ENCODE measurements at places on chromosomes 4 and X.

- DNase-seq = no peak
Observed at GRCh38 chr4:47209833-47210232, 178.5 kb downstream of the GABRB1 start.

GRCh38 chr4:184668511-184669114, 19.1 kb downstream of the PRIMPOL start:
- DNase-seq = no peak

GRCh38 chrX:35561985-35562384, 236.2 kb upstream of the MAGEB16 start:
- DNase-seq = no peak

GRCh38 chr4:41334182-41334581, 77.5 kb downstream of the UCHL1 start:
- DNase-seq = no peak

- DNase-seq = no peak
Observed at GRCh38 chrX:12891915-12892506, 14.4 kb upstream of the TLR8 start.

GRCh38 chrX:53305219-53305995, 24.0 kb upstream of the IQSEC2 start:
- DNase-seq = no peak

DNA sequence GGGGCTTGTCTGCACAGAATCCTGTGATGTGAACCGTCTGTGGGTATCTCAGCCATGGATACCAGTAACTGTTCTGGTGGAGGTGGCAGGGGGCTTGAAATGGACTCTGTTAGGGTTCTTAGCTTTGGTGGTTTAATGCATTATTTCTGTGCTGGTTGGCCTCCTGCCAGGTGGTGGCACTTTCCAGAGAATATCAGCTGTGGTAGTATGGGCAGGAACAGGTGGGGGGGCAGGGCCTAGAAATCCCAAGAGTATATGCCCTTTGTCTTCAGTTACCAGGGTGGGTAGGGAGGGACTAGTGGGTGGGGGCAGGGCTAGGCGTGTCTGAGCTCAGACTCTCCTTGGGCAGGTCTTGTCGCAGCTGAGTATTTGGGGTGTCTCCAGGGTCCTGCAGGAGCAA, 106.7 kb downstream of the KIT start:
- no peak for DNase-seq

GRCh38 chr4:33543941-33544450, 2700.3 kb downstream of the ARAP2 start:
- no peak for DNase-seq

DNA sequence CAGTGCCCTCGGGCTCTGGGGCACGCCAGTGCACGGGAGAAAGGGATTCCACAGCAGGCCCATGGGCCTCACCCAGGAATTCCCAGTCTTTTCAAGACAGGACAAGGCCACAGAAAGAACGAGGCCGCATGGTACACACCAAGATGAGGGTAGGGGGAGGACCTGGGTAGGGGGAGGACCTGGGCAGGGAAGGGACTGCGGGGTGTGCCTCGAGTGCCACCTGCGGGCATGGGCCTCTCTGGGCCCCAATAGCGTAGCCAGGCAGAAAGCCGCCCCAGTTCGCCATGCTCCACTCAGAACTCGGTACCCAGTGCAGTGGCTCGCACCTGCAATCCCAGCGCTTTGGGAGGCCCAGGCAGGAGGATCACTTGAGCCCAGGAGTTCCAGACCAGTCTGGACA, 14.0 kb upstream of the DUSP9 start:
- DNase-seq = no peak

- no peak for DNase-seq
Observed at GRCh38 chrX:69556060-69557011, 52.2 kb downstream of the NALF2 start.

GRCh38 chr4:36385951-36386571, 104.6 kb downstream of the DTHD1 start:
- no peak for DNase-seq

DNA sequence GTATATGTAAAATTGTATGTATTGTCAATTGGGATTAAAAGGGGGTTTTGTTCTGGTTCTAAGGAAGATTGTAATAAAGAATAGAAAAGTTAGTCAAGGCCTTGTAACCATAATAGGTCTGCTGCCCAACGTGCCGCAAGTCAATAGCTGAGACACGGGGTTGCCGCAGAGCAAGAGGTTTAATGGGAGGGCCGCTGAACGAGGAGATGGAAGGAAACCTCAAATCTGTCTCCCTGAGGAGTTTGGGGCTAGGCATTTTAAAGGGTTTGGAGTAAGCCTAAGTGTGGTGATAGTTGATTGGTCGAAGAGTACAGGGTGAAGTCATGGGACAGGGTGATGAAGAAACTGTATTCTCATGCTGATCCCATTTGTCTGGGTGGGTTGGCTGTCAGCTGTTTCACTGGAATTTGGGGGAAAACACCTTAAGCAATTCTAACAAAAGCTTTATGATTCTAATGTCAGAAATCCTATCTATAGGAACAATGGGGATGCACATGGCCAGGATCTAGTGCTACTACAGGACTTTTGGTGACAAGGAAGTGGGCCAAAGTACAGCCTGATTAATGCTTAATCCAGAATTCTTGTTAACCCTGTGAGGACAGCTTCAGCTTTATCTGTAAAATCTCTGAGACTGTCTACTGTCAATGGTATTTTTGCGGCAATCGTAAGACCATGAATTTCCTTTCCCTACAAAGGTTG, 86.9 kb downstream of the RELL1 start:
- DNase-seq = no peak

DNA sequence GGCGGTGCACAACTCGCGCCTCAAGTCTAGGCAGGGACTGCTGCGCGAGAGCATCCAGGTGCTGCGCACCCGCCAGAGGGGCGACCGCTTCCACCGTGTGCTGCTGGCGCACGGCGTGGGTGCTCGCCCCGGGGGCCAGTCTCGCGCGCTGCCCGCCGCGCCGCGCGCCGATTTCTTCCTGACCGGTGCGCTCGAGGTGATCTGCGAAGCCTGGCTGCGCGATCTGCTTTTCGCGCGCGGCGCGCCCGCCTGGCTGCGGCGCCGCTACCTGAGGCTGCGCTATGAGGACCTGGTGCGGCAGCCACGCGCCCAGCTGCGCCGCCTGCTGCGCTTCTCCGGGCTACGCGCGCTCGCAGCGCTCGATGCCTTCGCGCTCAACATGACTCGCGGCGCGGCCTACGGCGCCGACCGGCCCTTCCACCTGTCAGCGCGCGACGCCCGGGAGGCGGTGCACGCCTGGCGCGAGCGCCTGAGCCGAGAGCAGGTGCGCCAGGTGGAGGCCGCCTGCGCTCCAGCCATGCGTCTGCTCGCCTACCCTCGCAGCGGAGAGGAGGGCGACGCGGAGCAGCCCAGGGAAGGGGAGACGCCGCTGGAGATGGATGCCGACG, 1.3 kb downstream of the CHST7 start:
- DNase-seq = no peak

GRCh38 chrX:79369871-79370270, 2.7 kb upstream of the ITM2A start:
- no peak for DNase-seq

DNA sequence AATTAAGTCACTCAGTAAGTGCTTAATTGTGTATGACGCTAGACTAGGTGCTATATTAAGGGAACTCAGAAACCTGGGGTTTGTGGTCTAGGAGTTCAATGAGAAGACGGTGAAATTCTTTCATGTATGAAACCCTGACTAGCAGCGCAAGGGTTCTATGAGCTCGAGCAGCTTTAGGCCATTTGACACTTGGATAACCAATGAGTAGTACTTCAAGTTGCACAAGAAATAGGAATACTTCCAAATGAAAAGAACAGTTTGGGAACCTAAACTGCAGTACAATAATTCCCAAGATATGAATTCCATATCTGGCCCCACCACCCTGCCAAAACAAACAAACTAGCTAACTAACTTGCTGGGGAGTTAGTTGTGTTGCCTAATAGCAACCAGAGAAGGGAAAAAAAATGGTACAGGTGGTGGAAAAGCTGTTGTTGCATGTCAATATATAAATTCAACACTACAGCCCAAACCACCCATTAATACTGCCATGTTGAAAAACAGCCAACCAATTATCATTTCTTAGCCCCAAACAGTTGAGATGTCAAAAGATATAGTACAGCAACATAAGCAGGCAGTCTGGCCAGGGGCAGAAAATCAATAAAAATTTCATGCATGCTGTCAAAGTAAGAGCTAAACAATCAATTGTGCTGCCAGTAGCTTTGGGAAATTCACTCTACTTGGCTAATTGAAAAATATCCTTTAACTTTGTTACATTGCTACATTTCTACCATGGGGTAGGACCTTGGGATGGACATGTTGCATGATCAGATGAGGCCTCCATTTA, 54.6 kb upstream of the MCF2 start:
- no peak for DNase-seq

GRCh38 chr4:7234355-7235029, 42.2 kb downstream of the SORCS2 start:
- DNase-seq = no peak

DNA sequence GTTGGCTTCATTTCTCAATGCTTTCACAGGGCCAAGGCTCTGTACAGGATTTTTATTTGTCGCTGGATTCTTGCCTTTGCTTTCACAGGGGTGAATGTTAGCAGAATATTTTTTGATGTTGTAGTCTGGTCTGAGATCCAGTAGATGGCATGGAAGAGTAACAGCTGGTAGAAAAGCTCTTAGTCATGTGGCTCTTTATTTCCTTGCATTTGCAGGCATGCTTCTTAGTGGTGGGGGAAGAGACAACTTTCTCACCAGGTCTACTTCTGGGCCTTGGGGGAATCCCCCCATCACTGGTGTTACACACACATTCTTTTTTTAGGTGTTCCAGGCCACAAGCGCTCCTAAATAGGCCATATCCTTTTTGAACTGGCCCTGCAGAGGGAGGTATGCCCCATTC, 58.2 kb upstream of the DKK2 start:
- no peak for DNase-seq

- DNase-seq = no peak
Observed at GRCh38 chr4:127018381-127018780, 614.4 kb upstream of the INTU start.

- no peak for DNase-seq
Observed at GRCh38 chr4:87975466-87975865, at the start of gene SPP1. Gene SPP1, plus strand, starts transcription at chr4:87975714. Its CDS starts 1,182 bp downstream, at chr4:87976896.

DNA sequence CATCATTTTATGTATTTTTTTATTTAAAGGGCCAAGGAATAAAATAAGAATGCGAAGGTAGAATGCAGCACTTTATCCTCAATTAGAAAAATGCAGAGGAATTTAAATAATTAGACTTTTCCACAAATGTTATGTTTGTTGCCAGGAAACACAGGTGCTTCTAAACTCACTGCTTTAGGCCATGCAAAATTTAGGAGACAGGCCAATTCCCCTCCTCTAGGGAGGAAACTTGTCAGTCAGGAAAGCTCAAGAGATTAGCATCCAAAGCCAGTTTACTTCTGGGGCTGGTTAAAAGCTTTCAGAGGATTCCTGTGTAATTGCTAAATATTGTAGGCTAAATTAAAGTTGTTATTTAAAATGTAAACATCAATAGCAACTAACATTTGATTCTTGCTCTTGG, 124.5 kb downstream of the DMD start:
- no peak for DNase-seq

DNA sequence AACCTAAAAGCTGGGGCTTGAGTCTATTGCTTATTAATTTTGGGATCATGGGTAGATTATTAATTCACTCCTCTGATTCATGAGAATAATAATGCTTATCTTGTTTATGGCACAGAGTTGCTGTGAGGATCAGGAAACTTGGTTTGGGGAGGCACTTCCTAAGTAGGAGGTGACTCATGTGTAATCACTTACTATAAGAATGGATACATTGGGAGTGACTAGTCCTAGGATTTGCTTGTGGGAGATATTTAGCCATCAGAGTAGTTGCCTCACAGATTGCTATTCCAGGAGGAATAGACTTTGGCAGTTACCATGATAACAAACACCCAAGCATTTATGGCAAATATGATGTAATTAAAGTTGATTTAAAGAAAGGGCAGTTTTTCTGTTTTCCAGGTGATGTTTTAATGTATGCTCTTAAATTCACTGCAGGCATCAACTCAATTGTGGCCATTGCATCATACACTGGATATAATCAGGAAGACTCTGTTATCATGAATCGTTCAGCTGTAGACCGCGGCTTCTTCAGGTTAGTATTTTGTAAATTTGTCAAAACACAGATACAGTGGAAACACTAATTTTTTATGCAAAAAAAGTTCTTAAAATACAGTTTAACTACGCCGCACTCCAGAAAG, 41.9 kb downstream of the POLR2B start:
- DNase-seq = no peak

Measured in Peyer's patch (tissue), 4 donors.